ENCODE measurements at places on chromosomes 1 and 21.

DNA sequence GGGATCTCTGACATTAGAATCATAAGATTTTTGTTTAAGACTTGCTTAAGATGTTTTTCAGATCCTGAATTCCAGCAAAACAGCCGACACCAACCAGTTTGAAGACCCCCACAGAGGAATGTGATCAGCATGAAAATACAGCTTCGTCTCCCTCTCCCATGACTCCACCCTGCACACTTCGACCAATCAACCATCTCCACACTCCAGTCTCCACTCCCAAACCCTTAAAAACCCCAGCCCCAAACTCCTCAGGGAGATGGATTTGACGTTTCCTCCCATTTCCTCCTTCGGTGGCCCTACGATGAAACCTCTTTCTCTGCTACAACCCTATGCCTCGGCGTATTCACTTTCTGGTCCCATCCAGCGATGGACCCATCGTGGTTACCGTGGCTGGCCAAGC is 30.1 kb upstream of the KIF26B start:
- DNase-seq = no peak

DNA sequence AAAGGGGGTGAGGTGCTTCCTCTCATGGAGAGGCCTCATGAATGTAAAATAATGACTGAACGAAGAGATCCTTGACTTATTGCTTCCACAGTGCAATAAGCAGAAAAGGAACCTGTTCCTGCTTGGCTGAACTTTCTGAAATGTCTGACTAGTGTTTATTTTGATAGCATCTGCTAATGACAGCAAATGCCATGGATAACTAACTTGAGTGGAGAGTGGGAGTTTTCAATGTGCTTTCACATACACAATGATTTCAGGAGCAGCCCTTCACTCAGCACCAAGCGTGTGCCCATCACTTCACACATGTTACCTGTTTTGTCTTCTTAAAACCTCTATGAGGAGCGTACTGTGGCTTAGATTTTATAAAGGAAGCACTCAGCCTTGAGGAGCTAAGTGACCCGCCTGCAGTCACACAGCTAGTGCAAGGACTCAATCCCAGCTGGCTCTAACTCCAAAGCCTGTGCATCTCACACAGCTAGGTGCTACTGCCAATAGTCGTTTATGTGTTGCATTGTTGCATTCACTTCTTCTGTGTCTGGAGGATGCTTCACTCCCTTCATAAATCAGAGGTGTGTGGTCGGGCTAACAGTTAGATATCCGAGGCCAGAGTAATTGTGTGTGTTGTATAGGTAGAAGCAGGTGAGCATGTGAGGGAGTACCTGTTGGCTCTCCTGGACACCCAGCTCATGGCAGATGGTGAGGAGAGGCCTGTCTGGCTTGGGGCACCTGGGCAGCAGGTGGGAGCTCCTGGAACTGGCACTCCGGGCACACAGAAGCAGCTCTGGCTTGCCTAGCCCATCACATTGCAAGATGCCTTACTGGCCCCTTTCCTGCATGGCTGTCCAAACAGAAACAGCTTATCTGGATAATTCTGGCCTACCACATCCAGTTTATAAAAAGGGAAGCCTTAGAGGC is 12.8 kb downstream of the CASQ2 start:
- no peak for DNase-seq

DNA sequence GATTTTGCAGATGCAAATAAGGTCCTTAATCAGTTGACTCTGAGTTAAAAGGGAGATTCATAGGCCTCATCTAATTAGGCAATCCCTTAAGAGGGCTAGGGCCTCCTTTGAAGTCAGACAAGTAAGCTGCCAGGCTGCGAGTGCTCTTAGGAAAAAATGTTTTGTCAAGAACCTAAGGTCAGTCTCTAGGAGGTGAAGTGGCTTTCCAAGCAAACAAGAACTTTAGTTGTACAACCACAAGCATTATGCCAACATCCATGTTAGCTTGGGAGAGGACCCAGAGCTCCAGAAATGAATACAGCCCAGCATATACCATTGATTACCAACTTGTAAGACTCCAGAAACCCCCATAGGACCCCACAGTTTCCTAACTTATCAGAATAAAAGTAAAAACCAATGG is 1366.2 kb downstream of the PLA2G4A start:
- no peak for DNase-seq

GRCh38 chr1:170556917-170557316 is 25.0 kb downstream of the GORAB start:
- no peak for DNase-seq

DNA sequence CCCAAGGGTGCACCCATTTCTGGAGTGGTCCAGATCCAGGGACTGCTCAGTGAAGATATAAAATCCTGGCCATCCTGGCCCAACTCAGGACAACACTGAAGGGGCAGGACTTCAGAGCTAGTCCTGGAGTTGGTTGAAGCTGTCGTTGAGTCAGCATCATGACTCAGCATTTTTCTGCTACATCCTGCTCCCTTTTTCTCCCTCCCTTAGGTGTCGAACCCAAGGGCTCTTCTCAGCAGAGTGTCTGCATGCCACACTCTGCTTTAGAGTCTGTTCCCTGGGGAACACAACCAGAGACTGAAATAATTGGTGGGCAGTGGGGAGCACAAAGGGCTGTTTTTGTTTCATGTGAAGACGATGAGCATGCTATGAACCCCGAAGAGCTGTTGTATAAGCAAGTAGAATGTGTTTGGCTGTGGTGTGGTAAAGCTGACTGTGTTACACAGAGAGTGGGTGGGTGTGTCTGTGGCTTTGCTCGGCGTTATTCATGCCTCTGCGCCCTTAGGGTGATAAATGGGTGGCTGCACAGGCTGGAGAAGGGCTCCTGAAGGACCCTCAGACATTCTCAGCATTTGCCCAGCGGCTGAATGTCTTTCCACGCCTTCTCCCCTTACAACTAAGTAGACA is 167.2 kb downstream of the CYYR1 start:
- DNase-seq = no peak

- DNase-seq = no peak
Observed at GRCh38 chr1:245480393-245481120, 325.8 kb downstream of the KIF26B start.

GRCh38 chr21:38261851-38262250 is 5.1 kb downstream of the KCNJ15 start:
- no peak for DNase-seq

Measured in activated CD4-positive, alpha-beta T cell treated with anti-CD3 and anti-CD28 coated beads, Interleukin-2, amount 10 ng/mL, durations not matched to agents 7 days and 5 days (primary cell).